ENCODE measurements at places on chromosomes 2 and 18.

DNA sequence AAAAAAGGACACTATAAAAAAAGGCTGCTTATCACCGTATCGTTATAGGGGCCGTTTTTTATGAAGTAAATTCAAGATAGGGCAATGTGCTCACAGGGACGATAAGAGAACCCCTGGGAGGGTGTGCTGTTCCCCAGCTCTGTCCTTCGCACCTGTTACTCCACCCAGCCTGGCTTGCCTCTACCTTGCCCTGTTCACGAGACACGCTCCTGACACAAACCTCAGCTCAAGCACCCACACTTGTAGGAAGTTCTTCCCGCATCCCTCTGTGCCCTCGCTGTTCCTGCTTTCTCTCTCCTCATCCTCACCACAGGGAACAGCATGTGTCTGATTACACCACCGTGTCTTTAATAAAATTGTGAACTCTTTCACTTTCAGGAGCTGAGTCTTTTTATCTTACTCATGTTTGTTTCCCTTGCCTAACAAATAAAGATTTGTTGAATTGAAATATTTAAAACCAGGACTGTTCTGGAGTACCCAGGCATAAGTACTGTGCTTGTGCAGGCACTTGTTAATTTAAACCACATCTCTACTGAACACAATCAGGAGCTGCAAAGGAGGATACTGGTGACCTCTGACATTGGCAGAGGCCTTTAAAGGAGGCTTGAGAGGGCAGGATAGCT is 26.0 kb upstream of the KIDINS220 start:
- no peak for DNase-seq

GRCh38 chr2:25402477-25402876 is 60.8 kb upstream of the DNMT3A start:
- DNase-seq, result no peak

DNA sequence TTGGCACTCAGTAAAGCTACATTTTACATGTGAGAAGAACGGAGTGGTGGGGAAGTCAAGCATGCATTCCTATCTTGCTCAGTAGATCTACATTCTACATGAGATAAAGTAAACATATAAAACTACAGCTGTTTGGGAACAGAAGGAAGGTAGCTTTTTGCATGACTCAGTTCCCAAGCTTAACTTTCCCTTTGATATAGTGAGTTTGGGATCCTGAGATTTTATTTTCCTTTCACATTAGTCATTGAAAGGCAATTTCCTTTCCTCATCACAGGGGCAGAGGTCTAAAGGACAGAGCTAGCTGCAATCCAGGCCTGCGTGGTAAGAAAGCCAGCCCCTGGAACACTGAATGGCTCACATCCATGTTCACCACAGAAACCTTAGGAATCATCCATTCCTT is 257.2 kb downstream of the SRBD1 start:
- no peak for DNase-seq

- DNase-seq, result no peak
Measured at GRCh38 chr2:187504312-187504921, 49.8 kb downstream of the TFPI start.

DNA sequence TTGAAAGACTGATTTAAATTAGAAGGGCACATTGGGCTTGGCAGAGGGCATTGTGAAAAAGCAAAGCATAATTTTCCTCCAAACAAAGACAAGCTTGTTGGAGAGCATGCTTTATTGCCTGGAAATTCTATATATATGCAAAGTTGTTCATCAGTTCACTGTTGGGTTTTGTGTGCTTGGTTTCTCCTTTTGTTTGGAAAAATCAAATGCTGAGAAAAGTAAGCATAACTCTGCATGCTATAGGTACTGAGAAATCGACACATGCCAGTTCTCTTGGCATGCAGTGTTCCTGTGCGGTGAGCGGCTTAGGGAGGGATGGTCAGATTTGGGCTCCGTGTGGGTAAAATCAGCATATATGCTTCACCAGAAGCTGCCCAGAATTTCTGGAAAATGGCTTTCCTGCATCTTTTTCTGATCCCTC is 161.0 kb downstream of the RAPGEF4 start:
- no peak for DNase-seq

DNA sequence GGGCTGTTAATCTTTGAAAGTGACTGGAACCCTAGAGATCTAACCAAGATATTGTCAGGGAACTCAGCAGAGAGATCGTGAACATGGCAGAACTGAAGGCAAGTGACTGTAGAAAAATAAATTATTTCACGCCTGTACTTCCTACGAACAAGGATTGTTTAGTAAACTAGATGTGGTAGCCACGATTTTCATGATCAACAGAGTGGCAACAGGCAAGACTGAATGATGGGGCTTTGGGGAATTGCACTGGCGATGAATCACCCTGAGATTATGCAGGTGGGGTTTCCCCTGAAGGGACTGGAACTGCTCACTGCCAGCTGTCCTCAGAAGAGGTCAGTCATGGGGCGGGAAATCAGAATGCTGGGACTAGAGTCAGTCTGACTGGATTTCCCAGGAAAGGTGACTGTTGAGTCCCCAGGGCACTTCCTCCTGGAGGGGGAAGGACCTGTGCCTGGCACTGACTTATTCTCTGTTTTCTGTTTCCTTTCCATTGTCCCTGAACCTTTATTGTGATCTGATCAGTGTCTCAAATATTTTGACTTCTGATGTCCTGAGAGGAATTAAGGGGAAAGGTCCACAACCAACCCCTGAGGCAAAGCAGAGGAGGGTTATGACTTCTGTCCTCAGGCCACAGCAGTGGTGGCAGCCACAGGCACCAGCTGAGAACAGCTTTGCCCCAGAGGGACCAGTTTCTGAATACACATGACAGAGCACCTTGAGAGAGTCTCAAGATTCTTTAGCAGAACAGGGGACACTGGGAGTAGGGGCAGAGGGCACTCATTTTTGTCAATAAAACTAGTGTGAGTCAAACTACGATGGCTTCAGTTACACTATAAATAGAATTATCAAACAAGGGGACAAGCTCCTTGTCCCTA is 70.0 kb downstream of the NAB1 start:
- peak; percentile 73 for DNase-seq

DNA sequence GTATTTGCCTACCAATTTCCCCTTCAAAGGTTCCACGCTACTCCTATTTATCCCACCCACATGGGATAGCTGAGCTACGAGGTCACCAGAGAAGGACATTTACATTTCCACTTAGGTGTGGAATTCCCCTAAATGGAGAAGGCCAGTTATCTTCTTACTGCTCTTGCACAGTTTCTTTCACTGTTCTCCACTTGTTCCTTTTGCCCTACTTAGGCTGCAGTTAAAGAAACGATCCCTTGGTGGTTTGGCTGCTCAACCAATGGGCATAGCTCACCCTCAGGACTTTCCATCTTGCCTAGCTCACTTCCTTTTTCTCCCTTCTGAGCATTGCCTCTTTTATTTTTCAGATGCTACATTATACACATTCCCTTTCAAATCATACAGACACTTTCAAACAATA is 11.2 kb upstream of the NABP1 start:
- DNase-seq, result no peak

DNA sequence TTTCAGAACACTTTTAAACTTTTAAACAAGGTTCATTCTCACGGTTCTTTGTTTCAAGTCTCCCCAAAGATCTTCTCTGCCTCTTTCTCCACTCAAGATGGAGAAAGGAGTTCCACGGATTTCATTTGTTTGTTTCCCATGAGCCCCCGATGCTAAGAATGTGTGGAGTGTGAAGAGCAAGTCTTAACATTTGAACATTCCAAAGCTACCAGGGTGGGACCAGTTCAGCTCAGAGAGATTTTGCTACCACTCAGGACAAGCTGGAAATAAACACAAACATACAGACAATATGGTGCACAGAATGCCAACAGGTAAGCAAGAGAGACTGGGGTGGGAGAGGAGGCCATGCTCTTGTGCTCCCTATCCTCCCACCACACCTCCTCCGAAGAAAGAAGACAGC is 56.7 kb downstream of the SPRED2 start:
- DNase-seq, result no peak

DNA sequence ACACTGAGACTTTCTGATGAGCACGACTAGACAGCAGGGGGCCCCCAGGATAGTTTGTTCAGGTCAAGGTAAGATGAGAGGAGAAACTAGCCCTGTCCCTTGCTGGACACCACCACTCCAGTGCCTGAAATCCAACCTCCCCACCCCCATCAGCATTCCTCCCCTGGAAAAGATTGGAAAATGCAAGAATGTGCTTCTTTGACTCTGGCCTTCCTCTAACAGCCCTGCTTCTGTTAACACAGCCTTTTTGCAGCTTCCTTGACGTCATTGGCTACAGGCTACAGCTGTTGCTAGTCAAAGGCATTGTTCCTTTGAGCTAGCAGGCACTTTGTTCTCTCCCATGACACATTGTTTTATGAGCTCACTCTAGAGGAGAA is 20.1 kb upstream of the LTBP1 start:
- no peak for DNase-seq

GRCh38 chr2:218343591-218343990 is 13.1 kb upstream of the CATIP start:
- no peak for DNase-seq

- no peak for DNase-seq
Measured at GRCh38 chr18:30277676-30278075, 764.9 kb downstream of the DSC3 start.

- DNase-seq, result no peak
Measured at GRCh38 chr18:63444580-63444979, 22.3 kb upstream of the VPS4B start.

DNA sequence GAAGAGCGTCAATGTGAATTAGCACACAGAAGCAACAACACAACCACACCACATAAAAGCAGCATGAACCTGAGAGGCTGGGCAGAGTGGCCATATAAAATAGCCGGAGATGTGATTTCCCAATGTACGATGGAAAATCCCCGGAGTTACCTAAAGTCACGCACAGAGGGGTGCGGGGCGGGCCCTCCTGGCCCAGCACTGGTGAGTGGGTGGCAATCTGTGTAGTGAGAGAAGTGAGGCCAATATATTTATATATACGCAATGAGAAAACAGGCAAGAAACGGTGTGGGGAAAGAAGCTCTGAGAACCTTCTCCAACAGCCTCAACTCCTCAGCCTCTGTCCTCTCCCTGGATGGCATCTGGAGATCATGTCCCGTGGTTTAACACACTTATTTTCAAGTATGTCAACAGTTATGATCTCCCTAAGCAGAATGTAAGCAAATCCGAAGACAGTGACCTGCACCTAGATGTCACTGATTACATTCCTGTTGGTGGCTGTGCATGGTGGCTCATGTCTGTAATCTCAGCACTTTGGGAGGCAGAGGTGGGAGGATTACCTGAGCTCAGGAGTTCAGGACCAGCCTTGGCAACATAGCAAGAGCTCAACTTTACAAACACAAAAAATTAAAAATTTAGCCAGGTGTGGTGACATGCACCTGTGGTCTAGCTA is 41.6 kb downstream of the CRACDL start:
- no peak for DNase-seq

DNA sequence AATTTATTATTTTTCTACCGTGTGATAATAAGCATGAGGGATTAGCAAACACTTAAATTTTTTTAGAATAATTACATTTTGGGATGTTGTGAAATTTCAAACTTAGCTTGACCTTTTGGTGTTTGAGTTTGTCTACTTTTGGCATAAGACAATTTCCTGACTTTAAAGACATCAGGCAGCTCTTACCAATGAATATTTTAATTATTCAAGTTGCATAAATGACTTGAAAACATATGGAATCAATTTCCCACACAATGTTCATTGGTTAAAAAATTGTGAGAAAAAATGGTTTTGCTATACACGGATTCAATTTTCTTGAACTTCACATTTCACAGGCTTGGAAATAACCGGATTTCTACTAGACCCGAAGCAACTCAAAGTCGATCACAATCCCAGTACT is 243.4 kb downstream of the IKZF2 start:
- no peak for DNase-seq

DNA sequence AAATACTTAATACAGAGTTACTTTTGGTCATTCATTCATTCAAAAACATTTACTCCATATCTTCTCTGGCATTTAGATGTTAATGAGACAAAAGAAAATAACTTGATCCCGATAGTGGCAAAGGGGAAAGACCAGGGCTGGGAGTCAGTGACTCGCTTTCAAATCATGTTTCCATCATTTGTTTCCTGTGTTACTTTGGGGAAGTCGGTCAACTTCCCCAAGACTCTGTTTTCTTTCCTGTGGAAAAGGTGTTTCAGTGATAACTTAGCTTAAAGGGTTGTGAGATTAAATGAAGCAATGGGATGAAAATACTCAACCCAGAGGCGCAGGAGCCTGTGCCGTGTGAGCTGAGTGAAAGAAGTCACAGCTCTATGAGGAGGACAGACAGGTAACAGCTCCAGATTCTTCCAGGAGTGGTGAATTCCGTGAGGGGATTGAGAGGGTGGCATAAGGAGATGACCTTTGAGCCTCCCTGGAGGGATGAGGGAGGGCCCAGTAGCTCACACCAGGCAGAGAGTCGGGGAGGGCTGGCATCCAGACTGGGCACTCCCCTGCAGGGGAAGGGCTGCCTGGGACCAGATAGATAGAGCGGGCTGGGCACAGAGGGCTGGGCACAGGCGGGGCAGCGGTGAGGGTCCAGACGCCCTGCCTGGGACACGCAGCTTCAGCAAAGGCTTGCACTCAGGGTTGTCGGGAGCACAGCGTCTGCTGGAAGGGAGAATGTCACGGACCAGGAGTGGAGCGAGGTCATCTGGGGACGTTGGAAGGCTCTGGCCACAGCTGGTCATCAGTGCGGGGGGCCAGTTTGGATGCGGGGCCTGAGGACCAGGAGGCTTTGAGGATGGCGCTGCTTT is 70.1 kb downstream of the TSHZ1 start:
- DNase-seq, result no peak

DNA sequence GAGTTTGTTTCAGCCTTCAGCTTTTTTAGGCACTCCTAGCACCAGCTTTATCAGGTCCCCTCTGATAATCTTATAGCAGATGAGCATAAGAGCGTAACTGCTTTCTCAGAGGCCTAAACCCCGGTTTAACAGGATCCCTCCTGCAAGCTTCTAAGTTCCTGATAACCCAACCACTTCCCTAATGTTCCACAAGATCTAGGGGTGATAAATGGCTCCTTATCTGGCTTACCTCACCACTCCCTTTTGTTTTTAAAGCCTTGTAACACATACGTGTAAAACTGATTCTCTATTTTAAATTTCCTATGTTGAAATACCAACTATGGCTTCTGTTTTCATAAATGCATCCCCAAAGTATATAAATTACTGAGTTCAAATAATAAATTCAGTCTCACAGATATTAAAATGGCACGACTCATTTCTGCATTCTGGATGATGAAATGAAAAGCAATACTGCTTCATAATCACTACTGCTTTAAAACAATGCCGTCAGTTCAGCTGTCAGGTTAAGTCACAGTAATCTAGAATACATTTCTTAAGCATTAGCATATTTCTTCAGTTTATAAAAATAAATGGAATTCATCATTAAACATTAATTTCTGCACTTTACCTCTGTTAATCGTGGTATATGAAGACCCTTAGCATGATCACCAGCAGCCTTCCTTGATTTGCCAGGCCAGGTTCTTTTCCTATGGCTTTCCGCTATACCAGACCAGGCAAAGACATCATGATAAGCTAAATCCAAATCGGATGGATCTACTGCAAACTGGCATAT is 126.3 kb downstream of the C2orf74 start:
- DNase-seq, result no peak

DNA sequence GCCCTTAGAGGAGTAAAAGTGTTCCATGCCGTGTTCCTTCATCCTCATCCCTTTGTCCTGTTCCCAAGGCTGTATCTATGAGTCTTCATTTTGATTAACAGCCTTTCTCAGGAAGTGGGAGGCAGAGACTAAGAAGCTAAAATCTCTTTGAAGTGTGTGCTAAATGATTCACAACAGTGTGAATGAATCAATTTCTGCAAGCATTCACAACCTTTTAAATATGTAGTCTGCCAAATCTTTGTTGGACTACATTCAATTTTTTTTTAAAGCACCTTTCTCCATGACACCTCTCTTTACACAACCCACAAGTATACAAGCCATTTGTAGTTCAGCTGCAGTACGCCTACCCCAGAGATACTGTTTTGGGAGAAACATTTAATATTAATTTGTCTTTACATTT is 408.6 kb upstream of the FANCL start:
- DNase-seq, result no peak
